ENCODE measurements at places on chromosomes 16 and 17.
A peak's percentile ranks its signal among the peaks of the same experiment; 100 is the strongest.

DNA sequence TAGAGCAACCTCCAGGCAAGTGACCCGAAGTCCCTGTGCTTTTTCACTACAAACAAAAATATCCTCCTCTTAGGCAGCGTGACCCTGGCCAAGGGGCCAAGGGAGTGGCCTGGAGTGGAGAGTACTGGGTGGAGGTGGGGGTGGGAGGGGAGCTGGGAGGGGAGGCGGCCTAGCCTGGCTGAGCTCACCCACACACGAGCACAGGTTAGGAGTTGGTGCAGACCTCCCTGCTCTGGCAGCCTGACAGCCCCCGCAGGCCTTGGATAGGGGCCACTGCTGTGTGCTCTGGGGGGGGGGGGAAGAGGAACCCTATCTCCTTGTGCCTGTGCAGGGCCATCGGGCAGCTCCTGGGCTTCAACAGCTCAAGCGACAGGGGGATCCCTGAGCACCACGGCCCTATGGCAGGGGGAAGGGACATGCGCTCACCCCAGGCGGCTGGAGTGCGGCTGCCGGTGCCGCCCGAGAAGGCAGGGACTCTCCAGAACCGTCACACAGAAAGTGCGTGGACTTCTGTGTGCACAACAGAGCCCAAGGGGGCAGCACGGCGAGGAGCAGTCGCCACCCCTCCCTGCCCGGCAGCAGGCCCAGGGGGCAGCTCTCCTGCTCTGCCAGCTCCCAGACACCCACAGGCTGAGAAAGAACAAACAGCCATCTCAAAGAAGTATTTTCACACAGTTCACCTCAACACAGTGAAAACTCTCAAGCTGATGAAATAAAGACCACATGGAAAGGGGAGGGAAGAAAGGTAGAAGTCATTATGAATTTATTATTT lies 13.3 kb downstream of the SLC16A3 start:
- no peak for DNase-seq

DNA sequence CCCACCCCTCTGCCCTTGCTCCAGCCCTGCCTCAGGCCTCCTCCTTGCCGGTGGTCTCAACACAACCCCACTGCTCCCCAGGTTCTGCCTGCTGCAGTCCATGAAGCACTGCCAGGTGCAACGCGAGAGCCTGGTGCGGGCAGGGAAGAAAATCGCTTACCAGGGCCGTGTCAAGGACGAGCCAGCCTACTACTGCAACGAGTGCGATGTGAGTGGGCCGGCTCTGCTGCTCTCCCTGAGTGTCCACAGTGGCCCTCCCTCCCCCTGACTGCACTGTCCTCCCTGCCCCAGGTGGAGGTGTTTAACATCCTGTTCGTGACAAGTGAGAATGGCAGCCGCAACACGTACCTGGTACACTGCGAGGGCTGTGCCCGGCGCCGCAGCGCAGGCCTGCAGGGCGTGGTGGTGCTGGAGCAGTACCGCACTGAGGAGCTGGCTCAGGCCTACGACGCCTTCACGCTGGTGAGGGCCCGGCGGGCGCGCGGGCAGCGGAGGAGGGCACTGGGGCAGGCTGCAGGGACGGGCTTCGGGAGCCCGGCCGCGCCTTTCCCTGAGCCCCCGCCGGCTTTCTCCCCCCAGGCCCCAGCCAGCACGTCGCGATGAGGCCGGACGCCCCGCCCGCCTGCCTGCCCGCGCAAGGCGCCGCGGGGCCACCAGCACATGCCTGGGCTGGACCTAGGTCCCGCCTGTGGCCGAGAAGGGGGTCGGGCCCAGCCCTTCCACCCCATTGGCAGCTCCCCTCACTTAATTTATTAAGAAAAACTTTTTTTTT lies 1.8 kb upstream of the TMEM88 start:
- no peak for DNase-seq

- no peak for DNase-seq
These were observed 15.2 kb upstream of the CA4 start for GRCh38 chr17:60134396-60135150.

DNA sequence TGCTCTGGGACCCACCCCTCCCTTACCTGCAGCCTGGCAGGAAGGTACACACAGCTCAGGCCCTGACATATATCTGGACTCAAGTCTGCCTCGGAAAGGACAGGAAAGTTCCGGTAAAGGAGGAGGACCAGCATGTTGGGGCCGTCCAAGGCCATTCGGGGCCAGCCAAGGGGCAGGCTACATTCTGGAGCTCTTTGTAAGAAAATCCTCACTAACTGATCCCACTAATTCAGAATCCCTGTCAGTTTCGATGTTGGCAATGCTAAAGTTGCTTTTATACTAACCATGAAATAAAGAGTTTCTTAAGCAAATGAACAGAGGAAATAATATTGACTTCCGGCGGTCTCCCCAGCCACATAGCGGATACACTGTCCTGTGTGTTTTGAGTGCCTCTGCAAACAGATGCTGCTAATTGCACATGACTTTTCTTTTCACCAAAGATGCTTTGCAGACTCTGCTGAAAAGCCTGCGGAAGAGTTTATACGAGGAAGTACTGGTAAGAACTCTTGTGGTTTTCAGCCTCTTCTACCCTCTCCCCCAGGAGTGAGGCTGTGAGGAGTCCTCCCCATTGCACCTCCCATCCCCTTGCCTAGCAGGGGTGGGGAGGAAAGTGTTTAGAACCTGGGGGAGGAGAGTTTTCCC lies 54.8 kb downstream of the PLXDC1 start:
- no peak for DNase-seq

- DNase-seq = peak; percentile 15
These were observed 21.0 kb downstream of the SOX8 start for GRCh38 chr16:1002399-1003166.

Data from BJ (cell line).